Right hindlimb (tissue), 1 donor: ENCODE measurements at places on chromosomes 6 and 20.

DNA sequence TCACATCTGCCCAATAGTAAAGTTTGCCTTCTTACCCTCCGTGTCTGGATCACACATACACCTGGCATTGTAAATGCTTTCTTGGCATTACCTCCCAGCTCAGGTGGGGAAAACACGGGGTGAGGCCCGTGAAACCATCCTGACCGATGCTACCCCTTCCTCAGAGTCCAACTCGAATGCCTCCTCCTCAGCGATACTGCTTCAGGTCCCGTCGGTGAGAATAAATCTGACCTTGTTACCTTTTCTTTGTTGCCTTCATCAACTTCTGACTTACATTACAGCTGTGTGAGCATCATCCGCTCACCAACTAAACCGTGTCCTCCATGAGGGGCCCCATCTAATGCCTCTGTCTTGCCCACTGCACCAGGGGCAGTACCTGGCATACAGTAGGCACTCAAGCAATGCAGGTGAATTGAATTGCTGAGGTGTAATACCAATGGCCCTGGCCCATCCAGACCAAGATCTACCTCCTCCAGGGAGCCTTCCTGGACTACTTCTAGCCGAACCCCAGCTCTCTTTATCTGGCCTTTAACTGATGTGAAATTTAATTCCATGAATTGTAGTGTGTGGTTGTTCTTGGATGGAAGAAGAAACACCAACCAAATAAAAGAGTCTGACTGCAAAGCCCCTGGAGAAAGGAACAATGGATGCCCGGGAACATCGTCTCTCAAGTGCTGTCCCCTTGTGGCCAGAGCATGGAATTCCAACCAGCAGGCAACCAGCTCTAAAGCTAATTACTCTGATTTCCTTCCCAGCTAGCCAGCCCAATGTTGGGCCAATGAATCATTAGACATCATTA, 141.5 kb downstream of the ANKRD60 start:
- peak; percentile 40 for DNase-seq

DNA sequence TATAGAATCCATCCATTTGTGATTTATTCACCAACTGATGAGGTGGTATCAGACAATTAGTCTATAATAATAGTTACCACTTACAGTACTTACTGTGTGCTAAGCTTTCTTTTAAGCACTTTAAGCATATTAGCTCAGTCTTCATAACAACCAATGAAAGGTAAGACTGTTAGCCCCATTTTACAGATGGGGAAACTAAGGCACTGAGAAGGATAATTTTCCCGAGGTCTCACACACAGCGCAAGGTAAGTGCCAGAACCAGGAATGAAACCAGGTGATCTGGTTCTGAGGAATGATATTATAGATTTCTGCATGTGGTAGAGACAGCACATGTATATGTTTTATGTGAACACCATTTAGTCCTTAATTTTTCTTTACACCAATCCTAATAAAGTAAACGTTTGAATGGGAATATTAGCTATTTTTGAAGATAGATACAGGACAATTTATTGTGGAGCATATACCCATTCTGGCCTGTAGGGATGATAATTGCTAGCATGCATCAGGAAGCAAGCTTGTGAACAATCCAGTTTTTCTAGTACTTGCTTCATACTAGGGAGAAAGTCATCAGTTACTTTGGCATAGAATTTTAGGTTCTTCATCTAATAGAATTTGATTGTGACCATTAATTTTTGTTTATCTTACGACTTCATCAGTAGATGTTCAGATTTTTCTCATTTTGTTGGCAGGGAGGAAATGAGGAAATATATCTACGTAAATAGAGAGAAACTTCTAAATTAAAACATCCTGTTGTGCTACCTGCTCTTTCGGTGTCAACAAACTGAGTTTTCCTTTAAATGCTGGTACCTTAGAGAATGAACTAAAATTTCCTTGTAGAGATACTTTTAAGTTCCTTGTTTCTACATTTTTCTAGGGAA, 3.0 kb downstream of the YWHAB start:
- no peak for DNase-seq

- DNase-seq: no peak
Measured at GRCh38 chr20:62561182-62561581, 81.1 kb upstream of the SLCO4A1 start.

DNA sequence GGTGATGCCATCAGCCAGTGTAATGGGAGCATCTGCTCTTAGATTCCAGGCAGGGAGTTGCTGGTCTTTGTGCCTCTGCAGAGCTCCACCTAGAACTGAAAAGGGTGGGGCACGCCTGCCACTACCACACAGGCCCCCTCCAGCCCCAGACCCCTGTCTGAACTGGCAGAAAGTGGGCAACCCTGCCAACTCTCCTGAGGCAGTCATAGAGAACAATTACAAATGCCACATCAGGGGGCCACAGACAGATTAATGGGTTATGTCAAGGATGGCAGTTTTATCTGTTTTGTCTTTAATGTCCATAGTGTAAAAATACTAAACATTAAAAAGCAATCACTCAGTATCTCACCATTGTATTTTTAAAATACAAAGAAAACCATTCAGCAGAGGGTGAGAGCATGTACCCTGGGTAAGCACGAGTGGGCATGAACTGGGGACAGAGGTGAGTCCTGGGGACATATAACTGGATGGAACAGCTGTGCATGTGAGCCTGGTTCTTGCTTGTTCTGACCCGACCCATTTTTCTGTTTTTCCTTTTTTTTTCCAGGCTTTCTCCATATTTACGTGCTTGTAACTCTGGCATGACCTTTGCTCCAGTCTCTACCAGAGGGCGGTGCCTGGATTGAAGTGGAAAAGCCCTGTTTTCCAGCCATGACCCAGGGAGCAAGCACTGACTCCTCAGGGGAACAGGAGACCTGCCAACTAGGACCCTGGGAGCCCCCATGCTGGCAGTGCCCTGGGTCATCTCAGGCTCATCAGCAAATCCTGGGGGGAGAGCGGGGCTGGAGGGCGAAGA, 8.2 kb downstream of the TRAF3IP2 start:
- DNase-seq: no peak

DNA sequence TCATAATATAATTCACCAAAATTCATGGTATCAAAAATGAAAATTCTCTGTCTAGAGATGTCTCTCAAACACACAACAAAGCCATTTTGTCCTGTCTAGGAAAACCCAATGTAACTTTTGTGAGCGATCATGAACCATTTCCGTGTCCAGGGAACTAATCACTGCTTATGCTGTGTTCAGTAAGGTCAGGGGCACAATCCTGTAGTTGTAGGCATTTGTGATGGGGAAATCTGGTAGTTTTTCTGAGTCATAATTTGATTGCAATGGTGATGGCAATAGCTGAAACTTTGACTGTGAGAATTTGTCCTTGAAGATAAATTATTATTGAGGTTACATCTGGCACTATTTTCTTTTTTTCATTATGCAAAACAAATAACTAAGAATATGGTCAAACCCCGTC, 21.0 kb upstream of the GCLC start:
- DNase-seq: no peak

- no peak for DNase-seq
Measured at GRCh38 chr20:46814366-46815232, 80.0 kb upstream of the EYA2 start.
